ENCODE measurements at places on chromosomes 12 and 14.
A peak's percentile ranks its signal among the peaks of the same experiment; 100 is the strongest.

DNA sequence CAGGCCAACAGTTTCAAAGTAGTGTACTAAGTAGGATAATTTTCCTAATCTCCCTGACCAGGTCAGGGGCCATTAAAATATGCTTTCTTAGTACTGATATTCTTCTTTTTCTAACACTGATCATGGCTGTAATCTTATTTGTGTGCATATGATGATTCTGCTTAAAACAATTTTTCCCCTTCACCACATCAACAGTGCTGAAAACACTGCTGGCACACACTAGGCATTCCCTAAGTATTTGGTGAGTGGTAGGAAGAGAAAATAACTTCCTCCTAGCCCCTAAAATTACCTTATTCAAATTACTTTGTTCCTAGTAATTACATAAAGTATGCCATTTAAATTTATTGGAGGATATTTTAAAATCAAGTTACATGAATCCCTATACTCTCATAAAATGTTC, 49.9 kb upstream of the BBS10 start:
- no peak for DNase-seq

DNA sequence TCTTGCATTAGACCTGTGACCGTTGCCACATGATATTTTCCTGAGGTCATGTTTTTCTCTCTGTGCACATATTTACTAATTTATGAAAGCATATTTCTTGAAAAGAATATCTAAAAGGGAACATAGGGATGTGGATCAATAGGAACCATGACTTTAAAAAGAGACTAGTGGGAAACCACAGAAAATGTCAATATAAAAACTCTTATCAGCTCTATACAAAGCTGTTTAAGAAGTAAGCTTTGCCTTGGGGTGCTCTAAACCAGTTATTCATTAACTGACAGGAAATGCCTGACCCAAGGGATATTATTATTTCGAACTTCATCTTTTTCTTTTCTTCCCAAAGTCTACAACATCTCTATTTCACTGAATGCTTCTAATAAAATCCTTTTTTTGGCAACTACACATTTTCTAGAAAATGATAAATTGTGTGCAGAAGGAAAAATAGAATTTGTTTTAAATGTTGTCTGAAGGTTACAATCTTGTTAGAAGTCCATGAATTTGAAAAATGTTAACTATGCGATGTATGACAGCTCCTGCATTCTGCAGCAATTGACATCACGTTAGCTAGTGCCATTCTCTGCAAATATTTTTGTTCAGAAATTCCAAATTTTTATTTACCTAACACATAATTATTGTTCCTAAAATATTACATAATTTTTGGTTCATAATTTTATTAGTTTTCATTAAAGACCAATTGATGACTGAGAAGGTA, 345.0 kb downstream of the SLC16A7 start:
- DNase-seq = no peak

- DNase-seq = no peak
Observed at GRCh38 chr12:26499979-26500640, 304.7 kb downstream of the SSPN start.

DNA sequence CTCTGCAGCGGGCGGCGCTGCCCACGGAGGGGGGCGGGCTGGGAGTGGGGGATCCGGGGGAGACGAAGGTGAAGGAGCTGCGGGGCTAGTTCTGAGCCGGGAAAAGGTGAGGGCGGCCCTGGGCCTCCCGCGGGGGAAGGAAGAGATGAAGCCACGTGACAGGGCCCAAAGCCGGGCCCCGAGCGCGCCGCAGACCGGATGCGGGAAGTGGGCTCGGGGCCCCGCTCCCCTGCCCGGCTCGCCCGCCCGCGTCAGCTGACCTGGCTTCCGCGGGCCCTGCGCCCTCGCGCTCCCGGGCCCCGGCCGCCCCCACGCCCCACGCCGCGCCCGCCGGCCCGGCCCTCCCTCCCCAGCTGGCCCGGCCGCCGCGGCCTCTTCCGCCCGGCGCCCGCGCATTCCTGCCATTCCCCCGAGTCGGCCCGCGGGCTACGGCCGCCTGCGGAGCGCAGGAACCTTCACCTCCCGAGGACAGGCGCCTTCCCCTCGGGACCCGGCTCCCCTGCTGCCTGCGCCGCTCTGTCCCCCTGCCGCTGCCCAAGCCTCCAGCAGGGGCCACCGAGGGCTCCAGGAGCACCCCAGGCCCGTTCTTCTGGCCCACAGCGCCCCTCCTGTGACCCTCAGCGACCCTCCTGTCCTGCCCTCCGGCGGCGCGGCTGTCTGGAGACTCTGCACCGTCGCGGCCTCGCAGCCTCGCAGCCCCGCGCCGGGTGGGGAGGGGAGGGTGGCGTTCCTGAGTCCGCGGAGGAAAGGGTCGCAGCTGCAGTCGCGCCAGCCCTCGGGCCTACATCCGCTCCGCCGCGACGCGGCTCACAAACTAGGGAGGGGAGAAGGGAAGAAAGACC, 20.4 kb downstream of the NINJ2 start:
- peak; percentile 83 for DNase-seq

GRCh38 chr12:17030338-17030737, 424.4 kb upstream of the LMO3 start:
- no peak for DNase-seq

DNA sequence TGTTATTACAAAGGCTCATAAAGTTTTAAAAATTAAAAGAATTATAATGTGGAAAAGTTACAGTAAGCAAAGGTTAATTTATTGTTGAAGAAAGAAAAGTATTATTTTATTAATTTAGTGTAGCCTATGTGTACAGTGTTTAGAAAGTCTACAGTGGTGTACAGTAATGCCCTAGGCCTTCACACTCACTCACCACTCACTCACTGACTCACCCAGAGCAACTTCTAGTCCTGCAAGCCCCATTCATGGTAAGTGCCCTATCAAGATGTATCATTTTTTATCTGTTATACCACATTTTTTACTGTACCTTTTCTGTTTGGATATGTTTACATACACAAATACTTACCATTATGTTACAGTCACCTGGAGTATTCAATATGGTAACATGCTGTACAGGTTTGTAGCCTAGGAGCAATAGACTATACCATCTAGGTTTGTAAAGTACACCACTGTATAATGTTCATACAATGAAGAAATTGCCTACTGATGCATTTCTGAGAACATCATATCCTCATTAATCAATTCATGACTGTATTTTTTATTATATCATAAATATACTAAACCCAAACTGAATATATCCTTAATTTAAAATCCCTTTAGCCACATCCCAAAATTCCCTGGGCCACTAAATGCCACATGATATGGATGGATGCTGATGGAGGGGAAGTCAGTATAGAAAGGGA, 43.6 kb upstream of the NID2 start:
- DNase-seq = no peak

DNA sequence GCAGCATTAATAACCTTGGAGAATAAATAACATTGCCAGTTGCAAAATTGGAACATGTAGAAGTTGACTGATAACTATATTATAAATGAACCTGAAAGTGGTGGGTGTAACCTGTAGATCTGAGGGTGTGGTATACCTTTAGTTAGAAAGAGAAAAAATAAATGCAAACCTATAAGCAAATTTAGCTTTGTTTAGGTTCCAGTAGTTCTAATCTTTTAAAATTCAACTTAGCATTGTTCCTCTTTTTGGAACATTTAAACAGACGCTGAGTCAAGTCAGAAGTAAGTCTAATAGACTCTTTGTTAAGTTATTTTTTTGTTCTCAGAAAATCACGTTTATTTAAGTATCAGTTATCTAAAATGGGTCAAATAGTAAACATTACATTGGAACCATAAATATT, 120.0 kb downstream of the DNAI7 start:
- DNase-seq = no peak

- DNase-seq = no peak
Observed at GRCh38 chr12:100258127-100258526, 8.8 kb downstream of the DEPDC4 start.

GRCh38 chr12:70759161-70759918, 122.1 kb upstream of the PTPRB start:
- DNase-seq = no peak

- peak; percentile 86 for DNase-seq
Observed at GRCh38 chr12:6959058-6959804, 8.1 kb downstream of the PTPN6 start.

- no peak for DNase-seq
Observed at GRCh38 chr12:42910656-42911055, 321.1 kb upstream of the PRICKLE1 start.
